ENCODE measurements at places on chromosomes 1 and 21.

- no peak for DNase-seq
These were observed 81.3 kb upstream of the LYST start for GRCh38 chr1:235947989-235948388.

DNA sequence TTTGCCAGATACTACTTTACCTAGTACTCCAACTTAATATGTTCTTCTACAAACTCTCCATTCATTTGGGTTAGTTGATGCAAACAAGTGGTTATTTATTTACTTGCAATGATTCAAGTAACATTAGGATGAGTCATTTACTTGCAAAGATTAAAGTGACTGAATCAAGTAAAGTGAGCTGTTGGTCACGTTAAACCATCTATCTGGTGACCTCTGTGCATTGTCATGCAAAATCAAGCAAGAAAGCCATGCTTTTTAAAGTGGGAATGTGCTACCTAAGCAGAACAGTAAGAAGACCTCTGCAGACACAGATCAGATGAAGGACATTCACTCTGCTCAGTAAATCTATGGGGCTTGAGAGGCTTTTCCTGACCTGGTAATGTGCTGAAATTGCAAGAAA is 254.7 kb downstream of the LRRIQ3 start:
- DNase-seq = no peak

- DNase-seq = no peak
These were observed 868.0 kb downstream of the USP25 start for GRCh38 chr21:16597753-16598152.

DNA sequence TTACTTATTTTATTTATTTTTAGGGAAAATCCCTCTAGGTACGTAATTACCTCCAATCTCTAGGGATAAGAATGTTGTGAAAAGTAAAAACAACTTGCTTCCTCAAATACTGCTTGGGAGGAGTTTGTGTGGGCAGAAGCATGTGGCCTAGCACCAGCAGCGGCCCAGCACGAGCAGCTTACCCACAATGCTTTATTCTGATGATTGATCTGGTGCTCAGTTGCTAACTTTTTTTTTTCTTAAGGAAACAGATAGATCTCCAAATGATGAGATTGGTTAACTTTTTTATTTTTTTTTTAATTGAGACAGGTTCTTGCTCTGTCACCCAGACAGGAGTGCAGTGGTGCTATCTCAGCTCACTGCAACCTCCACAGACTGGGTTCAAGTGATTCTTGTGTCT is 4.2 kb downstream of the CLIC6 start:
- DNase-seq = no peak

GRCh38 chr1:163357378-163357777 is 35.6 kb downstream of the NUF2 start:
- no peak for DNase-seq

GRCh38 chr1:107795994-107796393 is 169.0 kb downstream of the VAV3 start:
- DNase-seq = no peak

GRCh38 chr1:207868251-207868773 is 42.6 kb downstream of the CD34 start:
- no peak for DNase-seq

DNA sequence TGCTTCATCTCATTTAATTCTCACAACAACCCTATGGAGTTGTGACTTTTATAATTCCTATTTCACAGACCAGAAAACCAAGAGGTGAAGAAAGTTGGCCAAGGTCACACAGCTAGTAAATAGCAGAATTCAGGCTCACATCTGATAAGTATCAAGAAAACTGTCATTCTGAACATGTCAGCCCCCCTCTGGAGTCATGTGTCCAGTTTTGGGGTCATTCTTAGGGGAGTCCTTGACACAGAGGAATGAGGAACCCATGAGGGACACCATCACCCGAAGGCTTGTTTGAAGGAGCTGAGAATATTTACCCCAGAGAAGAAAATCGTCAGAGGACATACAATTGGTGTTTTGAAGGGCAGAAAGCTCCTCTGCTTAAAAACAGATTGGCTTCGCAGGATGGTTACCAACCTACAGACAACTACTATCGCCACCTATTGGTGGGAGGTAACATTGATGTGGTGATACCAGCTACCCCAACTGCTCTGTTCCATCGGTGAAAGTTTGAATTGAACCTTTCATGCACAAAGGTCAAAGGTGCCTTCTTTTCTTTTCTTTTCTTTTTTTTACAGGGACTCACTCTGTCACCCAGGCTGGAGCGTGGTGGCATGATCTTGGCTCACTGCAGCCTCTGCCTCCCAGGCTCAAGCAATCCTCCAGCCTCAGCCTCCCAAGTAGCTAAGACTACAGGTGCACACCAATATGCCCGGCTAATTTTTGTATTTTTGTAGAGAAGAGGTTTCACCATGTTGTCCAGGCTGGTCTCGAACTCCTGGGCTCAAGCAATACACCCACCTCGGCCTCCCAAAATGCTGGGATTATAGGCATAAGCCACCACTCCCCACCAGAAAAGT is 31.3 kb downstream of the NCMAP start:
- DNase-seq = peak; percentile 3

- no peak for DNase-seq
These were observed 43.7 kb downstream of the TP53BP2 start for GRCh38 chr1:223802032-223802431.

- DNase-seq = no peak
These were observed 63.6 kb downstream of the CD46 start for GRCh38 chr1:207815466-207815865.

DNA sequence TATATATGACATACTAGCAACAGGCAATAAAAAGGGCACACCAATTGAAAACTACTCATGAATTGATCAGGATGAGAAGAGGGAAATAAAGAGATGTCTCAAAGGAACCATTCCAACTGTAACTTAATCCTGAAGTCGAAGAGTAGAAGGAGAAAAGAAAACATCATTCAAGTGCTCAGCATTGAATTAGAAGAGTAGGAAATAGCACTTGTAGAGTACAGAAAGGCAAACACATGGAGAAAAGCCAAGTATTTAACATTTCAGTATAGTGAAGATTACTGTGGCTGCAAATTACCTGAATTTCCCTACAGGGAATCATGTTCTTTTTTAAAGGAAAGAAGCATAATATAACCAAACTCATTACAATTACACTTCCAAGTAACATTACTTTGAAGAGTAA is 205.0 kb downstream of the KCTD3 start:
- DNase-seq = no peak

DNA sequence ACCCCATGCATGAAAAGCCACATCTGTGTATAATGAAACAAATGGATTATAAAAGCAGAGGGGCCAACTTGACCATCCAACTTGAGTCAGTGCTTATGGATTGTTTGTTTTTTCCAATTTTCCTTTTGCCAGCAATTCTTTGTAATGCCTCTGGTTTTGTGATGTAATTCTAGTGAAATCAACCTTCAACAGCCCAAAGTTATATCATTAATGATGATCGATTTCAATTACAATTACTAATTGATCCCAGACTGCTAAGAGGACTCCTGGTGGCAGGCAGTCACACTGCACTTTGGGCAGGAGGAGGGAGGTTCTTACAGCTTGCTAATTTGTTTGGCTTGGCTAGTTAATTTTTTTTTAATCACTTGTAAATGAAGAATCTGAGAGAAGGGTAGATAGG is 552.3 kb downstream of the NUF2 start:
- DNase-seq = no peak

All from stimulated activated CD8-positive, alpha-beta memory T cell treated with anti-CD3 and anti-CD28 coated beads, Interleukin-7, amount 100 ng/mL, for 1 hour (primary cell).